Frontal cortex (tissue), 4 donors: ENCODE measurements at places on chromosomes 7 and 10. TPM values are rescaled to one million over a fixed set of nuclear protein-coding genes. Genes with fewer than 3 reads are reported as not detected.

Gene LLCFC1
- total RNA-seq: not detected

Gene PNLIP
- not detected for total RNA-seq

Gene FAM25C
- total RNA-seq: not detected

Gene ADARB2
- total RNA-seq: 3.3 TPM

Gene CPEB3
- 21.2 TPM for total RNA-seq

Gene MKI67
- 1.2 TPM for total RNA-seq

Gene ADO
- total RNA-seq: 42.4 TPM

Gene HHEX
- total RNA-seq: 0.82 TPM

Gene LRRC4
- 13.9 TPM for total RNA-seq

Gene ODAD2
- 0.82 TPM for total RNA-seq

Gene NOBOX
- not detected for total RNA-seq

Gene PPP1R3C
- total RNA-seq: 37.9 TPM

Gene CDNF
- total RNA-seq: 0.82 TPM

Gene SEPTIN7
- total RNA-seq: 271 TPM

Gene OR2A1
- total RNA-seq: not detected

Gene SH2B2
- total RNA-seq: 10.2 TPM

Gene HOXA6
- not detected for total RNA-seq

Gene GNAT3
- not detected for total RNA-seq

Gene TMEM236
- under 0.01 TPM for total RNA-seq

Gene OPALIN
- total RNA-seq: not detected

Gene CCZ1
- total RNA-seq: 156 TPM

Gene CRTAC1
- 7.3 TPM for total RNA-seq

Gene KIAA1217
- total RNA-seq: 4.1 TPM

Gene SLC13A1
- not detected for total RNA-seq

Gene SHLD2
- total RNA-seq: 42.8 TPM

Gene C7orf33
- not detected for total RNA-seq

Gene UCN3
- not detected for total RNA-seq

Gene MMD2
- 2.4 TPM for total RNA-seq

Gene DLX5
- total RNA-seq: 2.9 TPM

Gene GHITM
- 165 TPM for total RNA-seq

Gene TDRD1
- 0.41 TPM for total RNA-seq

Gene ZNF425
- total RNA-seq: 6.9 TPM

Gene CRHR2
- total RNA-seq: 0.41 TPM

Gene DPP6
- 56.3 TPM for total RNA-seq

Gene OTUD1
- 16.7 TPM for total RNA-seq

Gene DPCD
- 28.5 TPM for total RNA-seq

Gene CPED1
- total RNA-seq: 3.3 TPM

Gene SLC29A3
- total RNA-seq: 1.2 TPM

Gene DPYSL4
- 43.6 TPM for total RNA-seq

Gene WEE2
- under 0.01 TPM for total RNA-seq

Gene KBTBD2
- total RNA-seq: 117 TPM

Gene CAV2
- 25.7 TPM for total RNA-seq

Gene HOXA13
- not detected for total RNA-seq

Gene BTBD16
- total RNA-seq: not detected

Gene IFIT1B
- 0.41 TPM for total RNA-seq

Gene PLAU
- total RNA-seq: 0.82 TPM

Gene TMEM270
- total RNA-seq: not detected

Gene TMEM229A
- 1.2 TPM for total RNA-seq

Gene INA
- total RNA-seq: 138 TPM

Gene OR2A42
- under 0.01 TPM for total RNA-seq
